SK-N-DZ (cell line): ENCODE measurements at places on chromosomes 16 and 17.
A peak's percentile ranks its signal among the peaks of the same experiment; 100 is the strongest.

- no peak for DNase-seq
Measured at GRCh38 chr16:57123974-57124674, 31.7 kb downstream of the CPNE2 start.

DNA sequence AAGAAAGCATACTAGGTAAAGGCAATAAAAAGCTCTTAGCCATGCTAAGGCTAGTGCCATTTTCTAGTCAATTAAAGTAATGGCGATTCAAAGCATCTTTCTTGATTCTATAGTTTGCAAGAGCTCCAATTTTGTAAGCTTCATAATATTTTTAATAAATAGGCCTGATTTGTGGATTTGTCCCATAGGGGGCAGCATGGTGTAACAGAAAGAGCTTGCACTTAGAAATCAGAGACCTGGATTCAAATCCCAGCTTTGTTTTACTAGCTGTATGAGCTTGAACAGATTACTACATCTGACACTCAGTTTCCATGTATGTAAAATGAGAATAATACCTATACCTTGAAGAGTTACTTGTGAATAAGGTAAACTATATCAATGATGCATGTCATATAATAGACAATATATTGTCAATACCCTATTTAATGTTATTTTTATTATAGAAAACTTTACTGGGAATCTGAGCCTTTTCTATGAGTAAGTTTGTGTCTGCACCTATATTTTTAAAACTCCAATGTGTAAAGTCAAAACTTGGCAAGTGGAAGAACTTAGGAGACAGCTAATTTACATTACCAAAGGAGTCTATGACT is 93.6 kb upstream of the NOG start:
- DNase-seq, result peak; percentile 10

- DNase-seq, result no peak
Measured at GRCh38 chr17:32878211-32878610, 1.3 kb upstream of the MYO1D start.

- DNase-seq, result no peak
Measured at GRCh38 chr16:48076455-48077012, 79.3 kb downstream of the ABCC12 start.

DNA sequence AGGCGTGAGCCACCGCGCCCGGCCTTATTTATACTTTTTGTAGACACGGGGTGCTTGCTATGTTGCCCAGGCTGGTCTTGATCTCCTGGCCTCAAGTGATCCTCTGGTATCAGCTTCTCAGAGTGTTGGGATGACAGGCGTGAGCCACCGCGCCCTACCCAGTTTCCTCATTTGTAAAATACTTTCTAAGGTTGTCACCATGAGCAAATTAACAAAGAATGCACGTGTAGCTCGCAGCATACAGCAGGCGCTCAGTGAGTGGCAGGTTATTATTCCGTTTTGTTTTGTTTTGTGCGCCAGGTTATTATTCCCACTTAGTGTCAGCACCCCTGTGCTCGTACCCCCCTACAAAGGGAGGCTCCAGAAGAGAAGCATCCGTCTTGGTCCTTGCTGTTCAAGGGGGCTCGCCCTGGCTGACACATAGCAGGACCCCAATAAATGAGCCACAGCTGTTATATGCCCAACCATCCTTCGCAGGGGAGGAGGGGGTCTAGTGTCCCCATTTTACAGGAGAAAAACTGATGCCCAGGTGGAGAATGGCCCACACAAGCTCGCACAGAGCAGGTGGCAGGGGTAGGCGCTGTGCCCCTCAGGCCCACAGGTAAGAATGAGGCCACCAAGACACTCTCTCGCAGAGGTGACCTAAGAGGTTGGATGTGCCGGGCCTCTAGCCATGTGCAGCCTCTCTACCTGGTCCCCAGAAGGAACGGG is 686 bp upstream of the MIEF2 start:
- DNase-seq, result no peak
